T-helper 17 cell (primary cell): ENCODE measurements at places on chromosomes 4 and X.

GRCh38 chr4:162011089-162011488 is 152.7 kb downstream of the FSTL5 start:
- DNase-seq, result no peak

- DNase-seq, result no peak
Observed at GRCh38 chr4:129144755-129145206, 48.8 kb downstream of the C4orf33 start.

DNA sequence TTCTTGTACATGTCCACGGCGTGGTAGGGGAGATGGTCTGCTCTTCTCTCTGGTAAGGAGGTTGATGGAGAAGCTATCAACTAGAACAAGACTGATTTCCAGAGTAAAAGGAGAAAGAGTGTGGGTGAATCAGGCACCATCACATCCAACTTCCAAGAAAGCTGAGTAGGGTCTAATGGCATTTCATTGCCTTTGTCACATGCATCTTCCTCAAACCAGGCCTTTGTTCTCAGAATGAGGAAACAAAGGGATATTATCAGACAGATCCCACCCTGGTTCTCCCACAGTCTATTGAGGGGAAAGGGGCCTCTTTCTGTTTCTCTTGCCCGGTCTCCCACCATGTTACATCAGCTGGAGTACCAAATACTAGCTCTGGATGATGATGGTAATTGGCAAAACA is 160.2 kb upstream of the RBPJ start:
- no peak for DNase-seq

- no peak for DNase-seq
Observed at GRCh38 chrX:9682456-9682855, 83.2 kb downstream of the GPR143 start.

- DNase-seq, result no peak
Observed at GRCh38 chrX:147342197-147342596, 527.7 kb upstream of the CXorf51A start.

DNA sequence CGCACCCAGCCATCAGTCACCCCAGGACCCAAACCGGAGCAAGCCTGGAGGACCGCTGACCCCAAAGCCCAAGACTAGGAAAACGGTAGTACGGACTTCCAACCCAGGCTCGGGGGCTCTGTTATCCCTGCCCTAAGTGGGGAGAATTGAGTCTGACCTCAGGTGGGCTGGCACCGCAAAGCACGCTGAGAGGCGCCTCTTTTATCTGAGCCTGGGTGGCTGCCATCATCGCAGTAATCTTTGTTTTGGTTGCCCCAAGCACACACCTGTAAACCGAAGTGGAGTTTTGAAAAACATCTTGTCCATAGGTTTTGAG is 894 bp upstream of the SH3RF1 start:
- no peak for DNase-seq

- DNase-seq, result no peak
Observed at GRCh38 chr4:145153181-145153903, 27.0 kb downstream of the OTUD4 start.

GRCh38 chrX:37796805-37797204 is 16.9 kb downstream of the CYBB start:
- no peak for DNase-seq

- DNase-seq, result no peak
Observed at GRCh38 chr4:118287711-118288451, 64.9 kb downstream of the PRSS12 start.

GRCh38 chr4:123783151-123783790 is 386.7 kb downstream of the SPRY1 start:
- DNase-seq, result no peak

GRCh38 chr4:170651786-170652185 is 562.0 kb upstream of the AADAT start:
- no peak for DNase-seq

DNA sequence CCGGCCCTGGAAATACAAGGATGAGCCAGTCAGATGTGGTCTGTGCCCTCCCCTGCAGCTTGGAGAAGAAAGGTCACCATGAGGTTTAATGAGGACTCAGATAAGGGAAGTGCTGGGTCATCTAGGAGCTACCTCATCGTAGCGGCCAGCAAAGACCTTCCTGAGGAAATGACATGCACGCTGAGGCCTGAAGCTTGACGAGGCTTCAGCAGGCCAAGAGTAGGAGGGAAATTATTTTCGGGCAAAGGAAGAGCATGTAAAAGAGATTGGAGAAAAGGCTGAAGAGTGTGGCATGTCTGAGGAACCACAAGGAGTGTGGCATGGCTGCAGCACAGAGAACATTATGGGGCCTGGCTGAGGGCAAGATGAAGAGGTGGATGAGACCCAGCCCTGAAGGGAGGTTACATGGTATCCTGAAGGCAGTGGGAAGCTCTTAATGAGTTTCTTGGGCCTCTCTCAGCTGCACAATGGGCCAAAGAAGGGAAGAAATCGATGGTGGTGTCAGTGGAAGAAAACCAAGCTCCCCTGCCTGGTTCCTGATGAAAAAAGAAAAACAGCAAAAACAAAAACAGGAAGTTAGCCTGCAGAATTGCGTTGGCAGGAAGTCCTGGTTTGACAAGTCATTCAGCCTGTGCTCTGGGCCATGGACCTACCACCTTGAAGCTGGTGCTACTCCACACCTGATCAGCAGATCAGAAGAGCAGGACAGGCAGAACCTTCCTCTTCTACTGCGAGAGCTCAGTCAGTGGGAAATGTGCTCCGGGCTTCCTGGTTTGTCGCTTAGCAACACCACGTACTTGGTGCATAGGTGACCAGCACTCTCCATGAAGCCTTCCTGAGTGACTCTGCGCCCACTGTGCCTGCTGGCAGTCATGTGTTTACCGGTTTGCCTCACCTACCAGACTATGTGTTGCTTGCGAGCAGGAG is 134.5 kb upstream of the KLF3 start:
- DNase-seq, result no peak

GRCh38 chr4:110926841-110927400 is 304.0 kb upstream of the PITX2 start:
- DNase-seq, result no peak

- no peak for DNase-seq
Observed at GRCh38 chr4:105140684-105141490, 5.8 kb upstream of the TET2 start.

GRCh38 chr4:186200516-186200915 is 9.1 kb downstream of the CYP4V2 start:
- no peak for DNase-seq

GRCh38 chr4:86870442-86871069 is 21.4 kb upstream of the SLC10A6 start:
- DNase-seq, result no peak

DNA sequence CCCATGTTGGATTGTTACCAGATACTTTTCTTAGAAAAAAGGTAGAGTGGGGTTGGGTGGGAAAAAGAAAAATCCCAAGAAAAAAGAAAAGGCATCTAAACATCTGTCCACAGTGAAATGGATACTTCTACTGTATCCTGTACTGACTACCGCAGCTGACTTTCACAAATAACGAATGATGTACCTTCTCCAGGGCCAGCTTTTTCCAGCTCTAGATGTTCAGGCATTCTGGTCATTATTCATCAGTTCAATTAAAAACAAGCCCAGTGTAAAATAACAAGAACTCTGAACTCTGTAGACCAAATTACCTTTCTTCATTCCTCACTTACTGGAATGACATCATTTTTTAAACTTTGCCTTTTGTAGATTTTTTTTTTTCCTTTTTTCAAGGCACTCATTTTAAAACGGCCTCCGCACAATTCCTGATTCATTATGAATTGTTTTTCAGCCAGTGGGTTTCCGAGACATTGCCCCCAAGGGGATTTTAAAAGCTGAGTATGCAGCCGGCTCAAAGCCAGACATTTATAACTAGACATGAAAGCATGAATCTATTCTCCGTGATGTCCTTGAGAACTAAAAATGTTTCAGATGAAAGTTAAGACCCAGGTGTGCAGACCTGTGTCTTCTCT is 113.5 kb downstream of the PRKX start:
- no peak for DNase-seq

GRCh38 chr4:15197005-15197404 is 194.7 kb downstream of the CPEB2 start:
- no peak for DNase-seq

GRCh38 chr4:165288226-165288625 is 39.2 kb upstream of the MSMO1 start:
- no peak for DNase-seq

GRCh38 chr4:109022961-109023360 is 260.1 kb upstream of the ETNPPL start:
- no peak for DNase-seq

GRCh38 chr4:188400451-188400850 is 261.2 kb downstream of the TRIML1 start:
- no peak for DNase-seq

DNA sequence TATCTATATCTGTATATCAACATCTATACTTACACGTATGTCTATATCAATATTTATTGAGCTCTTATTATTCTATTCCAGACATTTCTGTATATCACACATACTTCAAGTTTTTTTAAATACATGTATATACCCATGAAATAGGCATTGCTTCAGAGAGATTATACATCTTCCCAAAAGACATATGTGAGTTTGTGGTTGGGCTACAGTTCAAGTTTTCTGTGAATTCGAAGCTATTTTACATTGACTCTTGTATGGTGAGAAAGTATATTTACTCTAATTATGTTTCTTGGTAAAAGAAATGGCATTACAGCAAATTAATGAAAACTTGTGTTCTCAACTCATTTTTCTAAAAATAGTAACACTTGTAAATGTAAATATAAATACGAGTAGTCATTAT is 46.8 kb upstream of the CTSO start:
- DNase-seq, result no peak

DNA sequence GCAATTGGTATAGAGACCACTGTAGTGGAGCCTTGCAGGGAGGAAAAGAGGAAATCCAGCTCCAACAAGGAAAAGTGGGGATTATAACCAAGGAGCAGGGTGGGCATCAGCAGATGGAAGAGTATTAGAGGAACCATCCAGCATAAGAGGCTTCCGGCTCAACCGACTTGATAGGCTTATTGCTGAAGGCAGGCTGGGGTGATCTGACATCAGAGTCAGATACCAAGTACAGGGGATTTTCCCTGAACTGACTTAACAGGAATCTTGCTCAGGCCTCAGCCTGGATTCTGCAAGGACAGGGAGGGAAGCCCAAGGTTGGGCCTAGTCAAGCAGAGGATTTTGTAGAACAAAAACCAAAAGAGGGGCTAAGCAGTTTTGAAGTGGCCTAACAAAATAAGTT is 129.6 kb downstream of the DCLK2 start:
- DNase-seq, result no peak

- DNase-seq, result no peak
Observed at GRCh38 chr4:164012396-164013027, 518.0 kb downstream of the TMA16 start.

GRCh38 chr4:53378171-53378482 is 686 bp downstream of the FIP1L1 start:
- no peak for DNase-seq

DNA sequence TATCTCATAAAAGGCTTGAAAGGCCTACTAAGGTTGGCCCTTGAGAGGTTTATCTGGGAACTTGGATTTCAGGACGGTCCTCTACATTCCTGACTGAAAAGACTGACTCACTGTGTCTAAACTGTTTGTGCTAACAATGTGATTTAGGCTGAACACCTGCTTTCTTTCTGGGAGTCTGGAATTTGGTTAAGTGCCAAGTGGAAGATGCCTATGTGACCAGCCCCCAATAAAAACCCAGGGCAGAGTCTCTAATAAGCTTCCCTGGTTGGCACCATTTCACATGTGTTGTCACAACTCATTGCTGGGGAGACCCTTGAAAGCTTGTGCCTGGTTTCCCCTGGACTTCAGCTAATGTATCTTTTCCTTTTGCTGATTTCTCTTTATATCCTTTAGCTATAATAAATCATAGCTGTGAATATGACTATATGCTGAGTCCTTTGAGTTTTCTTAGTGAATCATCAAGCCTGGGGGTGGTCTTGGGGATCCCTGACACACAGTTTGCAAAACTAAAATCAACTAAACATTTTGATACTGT is 55.1 kb downstream of the GPR82 start:
- no peak for DNase-seq

GRCh38 chrX:53438174-53438831 is 4.1 kb upstream of the HSD17B10 start:
- DNase-seq, result no peak

- DNase-seq, result no peak
Observed at GRCh38 chr4:93084599-93085305, 743.8 kb upstream of the ATOH1 start.

DNA sequence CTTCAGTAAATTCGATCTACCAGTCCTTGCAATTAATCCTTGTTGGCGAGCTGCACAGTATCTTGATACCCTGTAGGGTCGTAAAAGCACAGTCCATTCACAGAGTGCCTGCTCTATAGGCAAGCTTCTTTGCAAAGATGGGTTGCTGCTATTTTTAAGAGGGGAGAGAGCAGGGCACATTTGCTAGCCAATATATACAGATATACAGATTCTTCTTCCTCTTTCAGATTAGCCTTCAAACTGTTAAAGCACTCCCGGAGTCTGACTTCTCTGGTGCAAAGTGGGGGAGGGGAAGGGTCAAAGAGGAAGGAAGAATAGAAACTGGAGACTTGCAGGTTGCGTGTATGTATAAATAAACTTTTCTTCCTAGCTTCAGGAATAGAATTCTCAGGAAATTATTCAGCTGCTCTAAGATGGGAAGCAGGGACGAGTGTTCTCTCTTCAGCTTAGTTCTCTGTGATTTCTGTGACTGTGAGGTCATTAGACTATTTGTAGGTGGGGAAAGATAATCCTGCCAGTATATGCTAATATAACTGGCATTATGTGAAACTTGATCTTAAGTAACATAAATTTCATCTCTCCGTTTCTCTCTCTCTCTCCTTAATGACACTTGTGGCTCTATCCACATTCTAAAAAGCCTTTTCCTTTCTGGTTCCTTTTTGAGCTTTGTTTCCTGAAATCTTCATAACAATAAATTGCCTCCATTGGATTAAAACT is at the start of gene CYSLTR1:
CYSLTR1 (minus strand) TSS at position 242 of the 717 bp plus-strand sequence. CDS start 53,865 bp downstream, outside the sequence.
- no peak for DNase-seq

DNA sequence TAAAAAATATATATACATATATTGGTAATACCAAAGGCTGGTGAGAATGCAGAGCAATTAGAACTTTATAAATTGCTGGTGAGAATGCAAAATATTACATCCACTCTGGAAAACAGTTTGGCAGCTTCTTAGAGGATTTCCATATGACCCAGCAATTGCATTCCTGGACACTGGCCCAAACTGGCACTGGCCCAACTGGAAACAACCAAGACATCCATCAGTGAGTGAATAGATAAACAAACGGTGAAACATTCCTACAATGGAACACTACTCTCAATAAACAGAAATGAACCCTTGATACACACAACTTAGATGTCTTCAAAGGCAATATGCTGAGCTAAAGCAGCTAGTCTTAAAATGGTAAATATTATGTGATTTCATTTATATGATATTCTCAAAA is 524.2 kb downstream of the IQCM start:
- no peak for DNase-seq

DNA sequence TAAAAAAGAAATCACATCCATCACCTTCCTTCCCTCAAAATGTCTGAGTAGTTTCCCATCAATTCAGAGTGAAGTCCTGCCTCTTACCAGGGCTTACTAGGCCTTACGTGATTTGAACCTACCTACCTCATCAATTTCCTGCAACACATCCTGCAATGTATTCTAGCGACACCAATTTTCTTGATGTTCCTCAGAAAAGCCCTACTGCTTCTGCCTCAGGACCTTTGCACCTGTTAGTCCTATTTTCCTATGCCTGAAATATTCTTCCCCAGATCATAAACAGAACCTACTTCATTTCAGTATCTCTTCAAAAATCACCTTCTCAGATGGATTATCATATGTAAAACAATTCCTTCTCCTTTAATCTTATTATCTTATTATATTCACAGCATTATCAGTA is 52.8 kb downstream of the ZAR1 start:
- DNase-seq, result no peak
